ENCODE measurements at places on chromosomes 2 and 18. TPM values are rescaled to one million over a fixed set of nuclear protein-coding genes. Genes with fewer than 3 reads are reported as not detected.

The HADHB gene
- 711 TPM for total RNA-seq

The CACNB4 gene
- total RNA-seq = 0.71 TPM

The NEU4 gene
- total RNA-seq = 0.38 TPM

The DES gene
- total RNA-seq = 7,519 TPM

The ARHGEF33 gene
- total RNA-seq = 0.73 TPM

The AOX1 gene
- total RNA-seq = 16.6 TPM

The PTPRN gene
- total RNA-seq = not detected

- peak; percentile 90 for DNase-seq
Measured at GRCh38 chr2:235605312-235606003, 111.6 kb downstream of the AGAP1 start.

DNA sequence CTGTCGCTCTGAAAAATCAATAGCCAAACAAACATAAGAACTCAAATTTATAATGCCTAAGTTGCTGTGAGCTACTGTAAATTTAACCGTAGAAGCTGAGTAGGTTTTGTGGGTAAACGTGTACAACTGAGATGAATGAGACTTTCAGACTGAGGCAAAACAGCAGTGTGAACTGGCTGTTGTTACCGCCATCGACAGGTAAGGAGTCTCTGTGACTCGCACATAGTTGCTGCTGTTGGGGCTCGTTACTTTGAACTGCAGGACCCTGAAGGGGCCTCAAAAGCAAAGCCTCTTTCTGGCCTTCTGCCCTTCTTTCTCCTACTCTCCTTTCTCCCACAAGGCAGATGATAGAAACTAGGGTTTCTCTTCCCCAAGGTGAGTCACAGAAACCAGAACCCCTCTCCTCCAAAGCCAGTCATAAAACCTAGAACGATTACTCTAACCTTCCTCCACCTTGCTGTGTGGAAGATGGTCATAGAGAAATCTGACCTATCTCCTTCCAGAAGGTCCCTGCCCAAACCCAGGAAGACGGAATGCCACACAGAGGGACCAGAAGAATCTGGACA lies 101.2 kb downstream of the DLGAP1 start:
- DNase-seq = no peak

GRCh38 chr2:230085201-230085600 lies 16.5 kb upstream of the SLC16A14 start:
- no peak for DNase-seq

- DNase-seq = no peak
Measured at GRCh38 chr2:40668425-40668824, 216.5 kb upstream of the SLC8A1 start.

GRCh38 chr18:79746730-79747129 lies 51.0 kb upstream of the KCNG2 start:
- no peak for DNase-seq

GRCh38 chr2:3099145-3099859 lies 278.3 kb downstream of the EIPR1 start:
- DNase-seq = no peak

GRCh38 chr2:102051692-102052277 lies 60.0 kb downstream of the IL1R2 start:
- no peak for DNase-seq

DNA sequence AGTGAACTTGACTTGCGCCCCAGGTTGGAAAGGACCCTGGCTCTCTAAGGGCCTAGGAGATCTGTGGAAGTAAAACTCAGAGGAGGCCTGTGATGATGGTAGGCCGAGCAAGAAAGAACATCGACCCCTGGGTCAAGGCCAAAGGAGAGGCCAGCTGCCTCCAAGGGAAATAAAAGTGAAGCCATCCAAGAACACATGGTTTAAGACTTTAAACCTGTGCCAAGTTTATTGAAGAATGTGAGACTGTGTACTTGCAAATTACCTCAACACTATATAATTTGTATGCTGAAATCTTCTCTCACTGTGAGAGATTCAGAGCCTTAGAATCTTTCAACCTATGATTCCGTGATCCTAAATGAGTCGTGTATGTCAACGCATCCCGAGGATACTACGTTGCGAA lies 40.7 kb upstream of the COBLL1 start:
- no peak for DNase-seq

GRCh38 chr2:11710210-11710609 lies 36.2 kb upstream of the LPIN1 start:
- DNase-seq = peak; percentile 40

GRCh38 chr2:224591220-224591619 lies 6.1 kb upstream of the CUL3 start:
- no peak for DNase-seq

DNA sequence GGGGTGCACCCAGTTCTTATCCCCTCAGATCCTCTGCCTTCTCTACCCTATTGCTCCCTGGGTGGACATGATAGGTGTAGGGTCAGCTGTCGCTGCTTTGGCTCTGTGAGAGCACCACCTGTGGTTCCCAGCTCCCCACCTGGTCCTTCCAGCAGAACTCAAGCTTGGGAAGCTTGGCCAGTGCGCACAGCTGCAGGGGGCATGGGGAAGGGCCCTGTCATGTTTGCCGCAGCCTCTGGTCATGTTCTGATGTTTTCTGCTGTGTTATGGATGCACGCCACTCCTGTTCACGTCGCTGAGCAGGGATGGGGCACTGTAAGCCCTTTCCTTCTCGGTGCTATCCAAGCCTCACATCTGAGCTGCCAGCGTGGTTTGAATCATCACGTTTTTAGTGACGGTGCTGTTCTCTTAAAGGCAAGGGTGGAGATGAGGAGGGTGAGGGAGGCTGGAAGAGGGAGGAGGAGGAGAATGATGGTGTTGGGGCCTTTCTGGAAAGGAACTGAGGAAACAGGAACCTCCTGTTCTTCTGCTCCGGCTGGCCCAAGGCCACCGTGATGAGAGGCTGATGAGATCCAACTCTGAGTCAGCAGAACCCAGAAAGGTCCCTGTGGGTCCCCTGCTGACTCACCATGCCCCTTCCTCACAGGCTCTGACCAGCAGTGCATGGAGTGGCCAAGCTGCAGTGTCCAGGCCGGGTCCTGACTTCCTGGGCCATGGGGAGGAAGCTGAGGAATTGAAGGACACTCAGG lies 78.0 kb downstream of the LIPG start:
- DNase-seq = peak; percentile 44

GRCh38 chr2:236180076-236180816 lies 12.1 kb upstream of the GBX2 start:
- DNase-seq = no peak

DNA sequence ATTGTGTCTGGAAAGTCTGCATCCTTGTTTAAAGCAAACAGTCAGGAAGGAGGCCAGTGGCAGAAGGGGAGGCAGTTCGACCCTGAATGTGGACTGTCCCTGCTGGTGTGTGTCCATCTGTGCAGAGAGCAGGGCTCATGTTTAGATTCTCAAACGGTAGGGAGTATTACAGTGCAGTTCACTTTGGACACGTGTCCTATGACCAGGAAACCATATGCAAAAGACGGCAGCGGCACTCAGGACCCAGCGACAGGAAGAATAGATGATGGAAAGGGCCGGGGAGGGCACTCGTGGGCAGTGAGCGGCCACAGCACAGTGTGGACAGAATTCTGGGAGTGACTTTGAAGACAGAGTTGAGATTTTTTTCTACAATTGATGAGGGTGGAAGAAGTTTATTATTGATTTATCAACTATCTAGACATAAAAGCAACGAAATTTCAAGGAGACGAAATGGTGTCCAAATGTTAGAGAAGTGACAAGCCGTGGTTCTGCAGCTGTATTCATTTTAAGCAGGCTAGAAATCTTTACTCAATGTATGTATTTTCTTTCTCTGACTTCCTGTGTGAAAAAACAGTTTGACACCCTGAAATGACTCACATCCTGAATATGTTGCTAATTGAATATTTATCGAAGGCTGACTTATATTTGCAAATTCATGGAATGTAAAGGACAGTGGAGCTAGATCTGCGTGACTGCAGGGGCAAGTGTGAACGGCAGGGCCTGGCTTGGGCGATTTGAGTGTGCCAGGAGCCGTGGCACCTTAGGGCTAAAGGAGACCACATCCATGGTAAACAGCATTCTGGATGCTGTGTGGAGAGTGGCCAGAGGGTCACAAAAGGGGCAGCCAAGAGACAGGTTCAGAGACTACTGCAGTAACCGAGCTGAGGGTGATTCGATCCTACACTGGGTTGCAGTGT lies 214.2 kb downstream of the PTGR3 start:
- no peak for DNase-seq

GRCh38 chr2:60560734-60561644 lies 7.5 kb upstream of the BCL11A start:
- DNase-seq = no peak

DNA sequence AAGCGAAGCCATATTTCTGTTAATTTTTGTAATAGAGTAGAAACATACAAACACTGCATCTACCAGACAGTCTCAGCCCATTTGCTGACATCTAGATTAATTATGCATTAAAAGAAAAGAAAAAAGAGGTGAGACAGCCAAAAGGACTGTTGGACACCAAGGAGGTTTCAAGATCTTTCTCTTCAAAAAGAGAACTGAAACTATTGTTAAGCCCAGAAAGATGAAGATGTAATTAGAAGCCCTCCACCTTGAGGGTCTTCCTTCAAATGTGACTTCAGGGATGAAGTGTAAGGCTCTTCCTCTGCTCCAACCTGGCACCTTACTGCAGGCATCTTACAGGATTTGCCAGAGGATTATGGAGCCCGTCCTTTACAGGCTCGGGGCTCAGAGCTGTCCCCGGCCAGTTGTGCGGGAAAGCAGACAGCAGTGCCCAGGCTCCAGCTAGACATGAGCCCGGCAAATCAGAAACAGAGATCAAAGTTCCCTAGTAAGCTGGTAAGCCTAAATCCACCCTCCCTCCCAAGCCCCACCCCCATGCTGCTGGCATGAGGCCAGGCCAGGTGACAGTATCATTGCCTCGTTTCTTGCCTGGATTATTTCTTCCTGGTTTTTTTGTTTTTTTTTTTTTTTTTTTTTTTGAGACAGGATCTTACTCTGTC lies 38.9 kb downstream of the ADI1 start:
- peak; percentile 18 for DNase-seq

- DNase-seq = no peak
Measured at GRCh38 chr2:85852937-85853498, 35.8 kb downstream of the ST3GAL5 start.

Measured in left cardiac atrium (tissue), 4 donors.